ENCODE measurements at places on chromosomes 7 and 10.

DNA sequence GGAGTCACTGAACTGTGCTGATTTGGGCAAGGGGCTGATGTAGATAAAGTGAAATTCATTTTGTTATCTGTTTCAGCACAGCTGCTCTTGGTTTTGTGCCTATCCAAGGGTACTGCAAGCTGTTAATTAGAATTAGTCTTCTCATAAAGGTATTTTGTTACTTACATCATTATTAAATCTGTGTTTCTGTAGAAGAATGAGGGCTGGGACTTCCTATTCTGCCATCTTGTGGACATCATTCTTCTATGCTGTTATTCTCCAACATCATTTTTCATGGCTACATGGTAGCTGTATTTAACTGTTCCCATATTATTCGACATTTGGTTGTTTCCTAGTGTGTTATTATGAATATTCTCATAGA lies 76.2 kb upstream of the CCDC71L start:
- peaks cover 7% of the 10 kb centered on the region for H3K4me1 ChIP-seq
- no peak for DNase-seq
- H3K36me3 ChIP-seq, result no peaks in the 10 kb centered on the region
- H3K27me3 ChIP-seq, result no peaks in the 10 kb centered on the region
- no peak overlapping the region for H3K27ac ChIP-seq

DNA sequence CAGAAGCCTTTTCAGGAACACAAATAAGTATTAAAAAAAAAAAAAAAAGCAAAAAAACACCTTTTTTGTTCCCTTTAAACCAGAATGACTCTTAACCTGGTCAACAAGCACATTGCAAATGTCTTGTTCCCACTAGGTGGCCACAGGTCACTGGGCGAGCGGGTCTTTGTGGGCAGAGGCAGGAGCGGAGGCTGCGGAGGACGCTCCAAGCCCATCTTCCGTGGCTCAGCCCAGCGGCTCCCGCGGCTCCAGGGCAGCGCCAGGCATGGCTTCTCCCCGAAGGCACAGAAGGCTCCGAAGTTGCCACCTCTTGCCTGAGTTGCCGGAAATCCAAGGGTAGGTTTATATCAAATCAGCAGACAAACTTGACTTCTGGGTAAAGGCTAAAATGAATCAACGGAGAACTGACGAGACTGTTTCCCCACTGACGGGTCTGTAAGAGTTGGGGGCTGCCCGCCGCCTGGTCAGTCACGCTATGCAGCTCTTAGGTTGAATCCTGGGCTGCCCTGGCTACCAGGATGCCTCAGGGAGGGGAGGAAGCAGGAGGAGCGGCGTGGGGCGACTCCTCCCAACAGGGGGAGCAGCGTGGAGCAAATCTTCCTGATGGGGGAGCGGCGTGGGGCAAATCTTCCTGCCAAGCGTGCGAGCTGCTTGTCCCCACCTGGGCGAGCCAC lies 144.5 kb downstream of the PTPRN2 start:
- H3K4me1 ChIP-seq, result no peaks in the 10 kb centered on the region
- no peak overlapping the region for H3K4me3 ChIP-seq
- no peaks in the 10 kb centered on the region for H3K36me3 ChIP-seq
- H3K27ac ChIP-seq, result no peak overlapping the region
- no peaks in the 10 kb centered on the region for H3K27me3 ChIP-seq

DNA sequence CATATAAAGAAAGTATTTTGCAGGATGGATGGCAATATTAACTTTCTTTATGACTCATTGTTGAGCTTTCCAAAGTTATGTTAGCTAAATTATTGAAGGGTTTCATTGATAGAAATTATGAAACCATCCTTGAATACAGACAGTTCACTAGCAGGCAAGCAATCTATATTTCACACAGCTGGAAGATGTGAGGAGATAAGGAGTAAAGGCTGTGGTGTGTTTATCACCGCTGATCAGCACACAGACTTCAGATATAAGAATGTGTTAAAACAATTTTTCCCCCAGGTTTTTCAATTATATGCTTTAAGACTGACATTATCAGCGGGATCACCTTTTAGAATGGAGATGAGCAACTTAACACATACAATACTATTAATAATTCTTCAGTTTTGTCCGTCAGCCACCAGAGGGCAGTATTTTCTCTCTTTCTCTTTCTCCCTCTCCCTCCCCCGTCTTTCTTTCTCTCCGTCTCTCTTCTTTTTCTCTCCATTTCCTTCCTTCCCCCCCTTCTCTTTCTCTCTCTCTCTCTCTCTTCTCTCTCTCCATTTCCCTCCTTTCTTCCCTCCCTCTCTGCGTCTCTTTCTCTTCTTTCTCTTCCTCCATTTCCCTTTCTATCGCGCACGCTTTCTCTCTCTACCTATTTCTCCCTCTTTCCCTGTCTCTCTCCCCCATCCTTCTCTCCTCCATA lies 62.9 kb upstream of the FAM171A1 start:
- H3K36me3 ChIP-seq, result no peaks in the 10 kb centered on the region
- peaks cover 61% of the 10 kb centered on the region for H3K4me1 ChIP-seq
- no peaks in the 10 kb centered on the region for H3K27me3 ChIP-seq
- peak overlapping the region; percentile 77 for H3K27ac ChIP-seq
- DNase-seq, result no peak

DNA sequence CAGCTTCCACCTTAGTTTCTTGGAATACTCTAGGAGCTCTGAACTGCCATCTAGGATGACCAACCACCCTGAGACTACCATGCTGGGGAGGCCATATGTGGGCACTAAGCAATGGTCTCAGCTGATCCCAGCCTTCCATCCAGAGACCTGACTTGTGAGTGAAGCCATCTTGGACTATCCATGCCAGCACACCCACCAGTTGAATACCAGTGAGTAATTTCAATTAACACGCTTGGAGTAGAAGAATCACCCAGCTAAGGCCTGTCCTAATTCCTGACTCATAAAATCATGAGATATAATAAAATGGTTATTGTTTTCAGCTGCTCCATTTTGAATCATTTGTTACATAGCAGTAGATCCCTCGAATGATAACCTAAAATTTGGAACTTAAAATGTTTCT lies 5.2 kb upstream of the KIF5B start:
- H3K36me3 ChIP-seq, result no peaks in the 10 kb centered on the region
- H3K4me1 ChIP-seq, result peaks cover 5% of the 10 kb centered on the region
- H3K27me3 ChIP-seq, result no peaks in the 10 kb centered on the region
- H3K4me3 ChIP-seq, result no peak overlapping the region
- H3K27ac ChIP-seq, result no peak overlapping the region

GRCh38 chr7:79897166-79897565 lies 237.5 kb upstream of the GNAI1 start:
- H3K27ac ChIP-seq, result no peak overlapping the region
- no peak overlapping the region for H3K4me3 ChIP-seq
- H3K4me1 ChIP-seq, result no peaks in the 10 kb centered on the region
- H3K36me3 ChIP-seq, result no peaks in the 10 kb centered on the region
- no peak for DNase-seq

DNA sequence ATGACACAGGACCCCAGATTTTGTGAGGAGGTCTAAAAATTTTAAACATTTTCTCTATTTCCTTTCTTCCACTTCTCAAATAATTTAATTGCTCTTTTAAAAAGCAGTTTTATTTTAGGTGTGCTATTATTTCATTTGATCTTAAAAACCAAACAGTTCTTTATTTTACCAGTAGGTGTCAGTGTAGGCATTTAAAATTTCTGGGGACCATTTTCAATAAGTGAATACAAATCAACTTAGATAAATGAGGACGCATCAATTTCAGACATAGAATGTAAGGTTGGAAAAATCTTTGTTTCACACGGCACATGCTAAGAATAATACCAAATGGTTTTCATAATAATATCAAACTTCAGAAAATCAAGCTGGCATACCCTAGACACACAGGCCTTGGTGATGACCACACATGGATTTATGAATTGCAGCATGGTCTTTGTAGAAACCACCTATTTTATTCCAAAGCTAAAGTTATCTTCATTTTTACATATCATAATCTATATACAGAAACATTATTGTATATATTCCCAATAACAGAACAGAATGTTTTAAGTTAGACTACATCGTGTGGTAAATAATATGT lies 127.6 kb upstream of the SLC26A5 start:
- H3K27ac ChIP-seq, result no peak overlapping the region
- peaks cover 13% of the 10 kb centered on the region for H3K4me1 ChIP-seq
- no peak overlapping the region for H3K4me3 ChIP-seq
- no peak for DNase-seq
- H3K36me3 ChIP-seq, result no peaks in the 10 kb centered on the region

DNA sequence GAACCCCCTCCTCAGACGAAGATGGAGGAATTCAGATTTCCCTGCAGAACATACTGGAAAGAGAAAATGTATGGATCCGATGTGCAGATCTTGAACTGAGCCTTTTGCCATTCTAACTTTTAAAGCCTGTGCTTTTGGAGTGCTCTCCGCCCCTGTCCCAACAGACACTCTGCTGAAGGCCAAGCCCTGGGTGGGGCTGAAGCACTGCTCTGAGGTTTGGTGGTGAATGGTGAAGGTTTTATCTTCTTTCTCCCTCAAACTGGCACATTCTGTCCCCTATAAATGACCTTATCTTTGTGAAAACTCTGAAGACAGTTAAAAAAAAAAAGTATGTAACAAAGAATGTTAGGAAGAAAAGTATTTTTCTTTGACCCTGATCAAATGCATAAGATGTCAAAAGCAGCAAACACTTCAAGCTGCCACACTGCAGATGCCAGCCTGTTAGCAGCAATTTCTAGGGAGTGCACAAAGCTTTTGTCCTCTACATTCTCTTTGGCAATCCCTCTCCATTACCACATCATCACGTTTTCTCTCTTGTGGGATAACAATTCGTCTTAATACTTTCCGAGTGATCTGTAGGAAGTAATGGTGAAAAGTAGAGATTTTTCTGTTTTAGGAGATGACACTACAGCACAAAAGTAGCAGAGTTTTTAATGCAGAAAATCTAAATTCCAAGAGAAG lies 137.3 kb upstream of the CCDC6 start:
- no peaks in the 10 kb centered on the region for H3K36me3 ChIP-seq
- H3K27ac ChIP-seq, result peak overlapping the region; percentile 1
- H3K27me3 ChIP-seq, result no peaks in the 10 kb centered on the region

DNA sequence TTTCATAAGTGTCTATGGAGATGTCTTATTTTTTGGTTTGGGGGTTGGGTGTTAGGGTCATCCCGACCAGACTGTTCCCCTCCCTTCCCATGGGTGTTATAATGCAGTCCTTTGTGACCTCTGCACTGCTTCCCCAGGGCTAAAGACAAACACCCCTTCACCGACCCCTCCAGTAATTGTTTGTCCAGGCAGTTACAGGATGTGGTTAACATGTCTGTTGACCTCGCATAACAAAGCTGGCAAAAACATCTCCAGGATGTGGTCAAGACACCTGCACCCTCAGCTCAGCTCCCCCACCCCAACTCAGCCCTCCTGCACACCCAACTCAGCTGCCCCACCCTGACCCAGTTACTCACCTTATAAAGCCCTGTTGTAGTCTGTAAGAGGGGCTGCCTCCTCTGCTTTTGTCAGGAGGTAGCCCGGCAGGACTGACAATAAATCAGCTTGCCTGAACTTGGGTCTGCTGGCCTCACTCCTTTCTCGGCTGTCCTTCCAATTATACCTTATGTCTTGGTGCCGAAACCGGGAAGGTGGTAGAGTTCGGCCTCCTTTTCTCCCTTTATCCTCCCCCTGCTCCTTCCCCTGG lies 102.2 kb downstream of the ZNF92 start:
- H3K4me3 ChIP-seq, result no peak overlapping the region

DNA sequence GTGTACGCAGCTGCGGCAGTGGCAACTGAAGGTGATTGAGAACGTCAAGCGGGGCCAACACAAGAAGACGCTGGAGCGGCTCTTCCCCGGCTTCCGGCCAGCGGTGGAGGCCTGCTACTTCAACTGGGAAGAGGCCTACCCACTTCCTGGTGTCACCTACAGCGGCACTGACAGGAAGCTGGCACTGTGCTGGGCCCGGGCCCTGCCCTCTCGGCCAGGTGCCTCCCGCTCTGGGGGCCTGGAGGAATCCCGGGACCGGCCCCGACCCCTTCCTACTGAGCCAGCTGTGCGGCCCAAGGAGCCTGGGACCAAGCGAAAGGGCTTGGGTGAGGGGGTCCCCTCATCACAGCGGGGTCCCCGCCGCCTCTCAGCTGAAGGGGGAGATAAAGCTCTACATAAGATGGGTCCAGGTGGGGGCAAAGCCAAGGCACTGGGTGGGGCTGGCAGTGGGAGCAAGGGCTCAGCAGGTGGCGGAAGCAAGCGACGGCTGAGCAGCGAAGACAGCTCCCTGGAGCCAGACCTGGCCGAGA lies 6.5 kb downstream of the ZSWIM8 start:
- H3K4me1 ChIP-seq, result peaks cover 17% of the 10 kb centered on the region
- H3K4me3 ChIP-seq, result no peak overlapping the region
- H3K27me3 ChIP-seq, result no peaks in the 10 kb centered on the region
- DNase-seq, result no peak
- no peak overlapping the region for H3K27ac ChIP-seq
- peaks cover 79% of the 10 kb centered on the region for H3K36me3 ChIP-seq

DNA sequence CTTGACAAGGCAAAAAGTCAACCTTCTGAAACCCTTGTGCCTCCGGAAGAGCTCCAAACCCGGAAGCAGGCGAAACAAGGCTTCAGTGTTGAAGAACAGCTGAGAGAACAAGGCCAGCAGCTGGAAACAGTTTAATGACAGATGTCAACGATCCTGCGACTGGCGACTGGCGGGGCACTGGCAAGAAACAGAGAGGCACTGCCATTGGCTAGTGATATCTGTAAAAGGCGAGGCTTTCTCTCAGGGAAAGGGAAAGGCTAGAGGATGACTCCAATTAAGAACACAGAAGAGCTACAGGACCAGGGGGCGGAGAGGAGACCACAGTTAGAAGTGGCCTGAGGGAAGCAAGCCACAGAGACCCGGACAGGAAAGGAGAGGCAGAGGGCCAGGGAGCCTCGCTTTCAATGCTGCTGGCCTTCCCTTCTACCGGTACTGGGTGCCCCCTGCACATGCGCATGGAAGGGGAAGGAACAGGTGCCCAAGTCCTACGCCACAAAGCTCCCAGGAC lies 19.4 kb downstream of the ITGB1 start:
- peaks cover 4% of the 10 kb centered on the region for H3K36me3 ChIP-seq
- no peak for DNase-seq
- H3K4me3 ChIP-seq, result peak overlapping the region; percentile 47
- H3K27ac ChIP-seq, result peak overlapping the region; percentile 58

DNA sequence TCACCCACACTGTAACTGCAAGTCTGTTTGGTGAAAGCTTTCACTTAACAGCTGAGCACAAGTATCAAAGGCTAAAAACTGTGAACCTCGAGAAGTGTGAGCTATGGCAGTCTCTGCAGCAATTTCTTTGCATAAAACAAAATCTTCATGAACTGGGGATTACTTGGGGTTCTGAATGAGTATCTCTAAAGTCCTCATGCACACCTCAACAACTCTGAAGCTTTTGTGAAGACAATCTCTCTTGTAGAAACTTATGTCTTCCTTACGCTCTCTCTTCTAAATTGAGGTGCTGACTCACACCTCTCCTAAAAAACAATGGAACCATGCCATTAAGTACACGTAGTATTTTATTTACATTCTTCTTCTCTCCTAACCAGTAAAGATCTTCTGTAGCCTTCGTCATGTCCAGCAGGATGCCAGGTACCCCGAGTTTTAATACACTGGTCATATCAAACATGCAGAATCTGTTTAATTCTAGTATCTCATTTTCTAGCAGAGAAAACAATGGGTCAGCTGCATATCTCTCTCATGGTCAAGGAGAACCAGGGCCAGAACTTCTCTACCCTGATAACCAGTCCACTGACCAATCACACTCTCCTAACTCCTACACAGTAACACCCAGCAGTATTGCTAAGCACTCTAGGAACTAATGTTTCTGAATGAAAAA lies 76.9 kb downstream of the UBE2H start:
- DNase-seq, result no peak
- no peaks in the 10 kb centered on the region for H3K27me3 ChIP-seq
- peaks cover 30% of the 10 kb centered on the region for H3K4me1 ChIP-seq
- H3K36me3 ChIP-seq, result no peaks in the 10 kb centered on the region
- H3K4me3 ChIP-seq, result peak overlapping the region; percentile 30

GRCh38 chr10:120598386-120598785 lies 141.4 kb downstream of the PLPP4 start:
- no peak overlapping the region for H3K4me3 ChIP-seq
- DNase-seq, result no peak
- H3K36me3 ChIP-seq, result no peaks in the 10 kb centered on the region
- no peak overlapping the region for H3K27ac ChIP-seq
- H3K4me1 ChIP-seq, result no peaks in the 10 kb centered on the region
- no peaks in the 10 kb centered on the region for H3K27me3 ChIP-seq

Measured in thoracic aorta (tissue), 2 donors.